Left lobe of liver (tissue), 2 donors: ENCODE measurements at places on chromosomes 7 and 10. TPM values are rescaled to one million over a fixed set of nuclear protein-coding genes. Genes with fewer than 3 reads are reported as not detected.

The CNPY4 gene
- 2.4 TPM for total RNA-seq

The BMS1 gene
- 4.6 TPM for total RNA-seq

The SH2D4B gene
- total RNA-seq = not detected

The FRAT2 gene
- 10.3 TPM for total RNA-seq

DNA sequence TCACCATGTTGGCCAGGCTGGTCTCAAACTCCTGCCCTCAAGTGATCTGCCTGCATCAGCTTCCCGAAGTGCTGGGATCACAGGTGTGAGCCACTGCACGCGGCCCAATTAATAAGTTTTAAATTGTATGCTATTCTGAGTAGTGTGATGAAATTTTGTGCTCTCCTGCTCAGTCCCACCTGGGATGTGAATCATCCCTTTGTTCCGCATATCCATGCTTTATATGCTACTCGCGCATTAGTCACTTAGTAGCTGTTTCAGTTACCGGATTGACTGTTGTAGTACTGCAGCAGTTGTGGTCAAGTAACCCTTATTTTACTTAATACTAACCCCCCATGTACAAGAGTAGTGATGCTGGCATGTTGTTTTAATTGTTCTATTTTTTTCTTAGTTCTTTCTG, 47.3 kb upstream of the OIT3 start:
- DNase-seq = no peak

GRCh38 chr7:16668978-16669377, 23.0 kb downstream of the BZW2 start:
- no peak for DNase-seq

DNA sequence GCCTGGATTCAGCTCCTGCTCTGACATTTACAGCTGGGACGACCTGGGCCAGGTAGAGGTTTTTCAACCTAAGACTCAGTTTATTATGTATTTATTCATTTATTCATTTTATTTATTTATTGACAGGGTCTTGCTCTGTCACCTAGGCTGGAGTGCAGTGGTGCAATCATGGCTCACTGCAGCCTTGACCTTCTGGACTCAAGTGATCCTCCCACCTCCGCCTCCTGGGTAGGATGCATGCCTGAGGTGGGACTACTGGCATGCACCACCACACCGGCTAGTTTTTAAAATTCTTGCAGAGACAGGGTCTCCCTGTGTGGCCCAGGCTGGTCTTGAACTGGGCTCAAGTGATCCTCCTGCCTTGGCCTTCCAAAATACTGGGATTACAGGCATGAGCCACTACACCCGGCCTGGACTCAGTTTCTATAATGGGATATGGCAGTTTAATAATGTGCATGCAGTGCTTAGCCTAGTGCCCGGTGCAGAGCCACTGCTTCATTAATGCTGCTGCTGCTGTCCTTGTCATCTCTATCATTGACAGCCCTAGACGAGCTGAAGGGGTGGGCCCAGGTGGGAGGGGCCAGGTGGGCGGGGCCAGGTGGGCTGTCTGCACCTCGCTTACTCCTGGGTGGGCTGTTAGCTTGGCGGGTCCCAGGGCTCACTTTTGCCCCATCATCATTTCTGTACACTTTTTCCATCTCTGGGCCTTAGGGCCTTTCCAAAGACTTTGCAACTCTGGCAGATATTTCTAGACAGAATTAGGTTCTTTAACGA, 92.6 kb downstream of the LHPP start:
- no peak for DNase-seq
